Ascending aorta (tissue), 2 donors: ENCODE measurements at places on chromosomes 12 and 14.

DNA sequence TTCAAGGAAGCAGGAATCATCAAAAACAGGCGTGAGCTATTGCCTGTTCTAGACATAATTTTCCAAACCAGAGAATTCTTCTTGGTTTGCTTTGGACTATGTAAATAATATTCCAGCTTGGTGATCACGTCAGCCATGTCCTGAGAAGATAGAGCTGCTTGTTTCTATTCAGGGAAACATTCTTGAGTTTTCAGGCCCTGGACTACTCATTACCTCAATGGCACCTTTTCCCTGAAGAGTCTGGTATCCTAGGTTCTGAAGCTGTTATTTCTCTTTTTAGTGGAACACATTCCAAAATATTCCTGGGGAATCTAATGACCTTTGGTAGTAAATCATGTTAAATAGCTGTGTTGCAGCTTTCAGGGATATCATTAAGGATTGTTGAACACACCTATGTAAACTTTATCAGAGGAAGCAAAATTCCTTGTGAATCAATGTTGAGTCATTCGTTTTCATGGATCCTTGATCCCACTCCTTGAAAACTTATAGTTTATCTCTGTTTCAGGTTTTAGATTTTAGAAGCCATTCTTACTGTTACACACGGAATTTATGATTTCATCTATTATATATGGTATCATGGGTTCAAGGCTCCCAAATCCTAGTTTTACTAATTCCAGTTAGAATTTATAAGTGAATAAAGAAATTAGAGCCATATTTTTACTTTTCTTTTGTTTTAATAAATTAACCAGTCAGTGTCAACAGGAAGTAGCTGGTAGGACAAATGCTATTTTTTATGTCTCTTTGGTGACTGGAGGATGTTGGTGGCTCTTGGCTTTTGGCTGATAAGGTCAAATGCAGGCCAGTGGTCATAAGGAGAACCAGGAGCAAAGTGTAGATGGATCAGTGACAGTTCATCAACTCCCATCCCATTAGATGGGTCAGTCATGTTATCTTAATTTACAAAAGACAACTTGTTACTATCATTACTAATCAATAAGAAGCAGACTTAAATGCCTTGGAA lies 380.1 kb downstream of the ZFP36L1 start:
- DNase-seq = no peak

DNA sequence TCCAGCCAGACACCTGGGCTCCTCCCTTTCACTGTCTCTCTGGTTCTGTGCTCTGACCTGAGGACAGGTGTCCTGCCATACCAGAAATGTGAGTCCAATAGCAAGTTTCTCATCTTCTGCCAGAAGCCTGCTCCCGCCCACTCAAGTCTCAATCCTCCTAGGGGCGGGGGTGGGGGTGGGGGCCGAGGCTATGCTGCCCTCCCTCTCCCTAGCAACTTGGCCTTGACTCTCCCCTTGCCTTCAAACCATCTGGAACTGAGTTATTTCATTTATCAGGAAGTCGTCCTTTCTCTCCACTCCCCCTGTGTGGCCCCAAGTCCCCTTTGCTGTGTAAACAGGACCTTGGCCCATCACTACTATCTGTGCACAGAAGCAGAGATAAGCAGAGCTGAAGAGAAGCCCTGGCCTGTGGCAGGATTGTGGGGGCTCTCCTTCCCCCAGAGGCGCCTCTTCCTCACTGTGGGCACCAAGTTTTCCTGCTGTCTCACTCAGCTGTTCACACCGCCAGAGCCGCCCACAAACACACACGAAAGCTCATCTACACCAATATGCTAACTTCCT lies 117.1 kb downstream of the DPF3 start:
- no peak for DNase-seq

DNA sequence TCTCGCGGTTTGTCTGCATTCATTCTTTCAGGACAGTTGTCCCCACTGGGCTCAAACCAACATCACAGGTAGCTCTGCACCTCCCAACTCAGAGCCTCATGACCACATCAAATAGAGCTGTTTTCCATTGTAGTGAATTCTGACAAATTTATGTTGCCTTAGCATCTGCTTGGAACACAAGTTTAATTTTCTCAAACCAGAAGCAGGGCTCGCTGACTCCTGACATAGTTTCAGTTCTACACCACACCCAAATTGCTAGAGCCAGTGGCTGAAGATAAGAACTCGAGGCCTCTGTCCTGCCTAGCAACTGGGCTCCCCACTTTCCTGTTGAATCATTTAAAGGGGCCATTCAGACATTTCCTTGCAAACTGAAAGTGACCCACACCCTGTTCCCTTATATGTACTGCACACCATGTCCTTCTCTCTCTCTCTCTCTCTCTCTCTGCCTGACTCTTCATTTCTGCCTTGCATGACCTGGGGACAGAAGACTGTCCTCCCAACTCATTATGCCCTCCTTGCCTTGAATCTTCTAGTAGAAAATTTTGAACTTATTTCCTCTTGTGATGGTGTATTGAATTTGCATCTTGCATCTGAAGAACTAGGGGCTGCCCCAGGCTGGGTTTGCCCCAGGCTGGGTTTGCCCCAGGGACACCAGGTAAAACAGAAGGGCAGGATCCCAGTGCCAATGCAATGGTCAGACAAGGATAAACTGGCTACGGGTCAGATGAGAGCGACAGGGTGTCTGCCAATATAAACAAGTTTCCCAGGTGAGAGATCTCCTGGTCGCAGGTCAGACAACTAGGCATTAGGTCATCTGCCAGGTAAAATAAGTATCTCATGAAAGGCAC lies 9.7 kb upstream of the WSCD2 start:
- no peak for DNase-seq

DNA sequence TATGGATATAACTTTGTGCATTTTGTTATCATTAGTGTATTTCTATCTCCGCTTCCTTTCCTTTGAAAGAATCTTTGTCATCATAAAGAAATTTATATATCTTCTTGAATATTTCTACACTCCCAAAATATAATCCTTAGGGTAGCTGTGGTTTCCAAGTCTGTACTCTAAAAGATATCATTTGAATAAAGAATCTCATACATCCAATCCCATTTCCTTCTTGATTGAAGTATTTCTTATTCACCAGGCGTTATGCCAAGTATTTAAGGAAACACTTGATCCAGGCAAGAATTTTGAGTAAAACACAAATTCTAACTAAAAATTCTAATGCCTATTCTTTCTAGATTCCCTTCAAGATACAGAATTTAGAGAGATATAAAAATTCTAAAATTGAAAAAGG lies 821.8 kb downstream of the GALC start:
- DNase-seq = no peak

DNA sequence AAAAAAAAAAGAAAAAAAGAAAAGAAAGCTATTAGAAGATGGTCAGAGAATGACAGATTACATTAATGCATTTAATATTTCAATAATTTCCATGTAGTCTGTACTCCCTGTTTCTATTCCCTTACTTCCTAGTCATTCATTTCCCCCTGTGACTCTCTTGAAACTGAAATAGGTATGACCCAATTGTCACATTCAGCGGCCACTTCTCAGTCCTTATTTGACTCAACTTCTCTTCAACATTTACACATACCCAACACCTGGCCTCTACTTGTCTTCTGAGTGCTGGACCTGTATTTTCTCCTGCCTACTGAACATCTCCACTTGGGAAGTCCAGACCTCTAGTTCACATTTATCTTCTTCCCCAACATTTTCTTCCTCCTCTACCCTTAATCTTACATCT lies 7.2 kb downstream of the EEA1 start:
- DNase-seq = no peak

DNA sequence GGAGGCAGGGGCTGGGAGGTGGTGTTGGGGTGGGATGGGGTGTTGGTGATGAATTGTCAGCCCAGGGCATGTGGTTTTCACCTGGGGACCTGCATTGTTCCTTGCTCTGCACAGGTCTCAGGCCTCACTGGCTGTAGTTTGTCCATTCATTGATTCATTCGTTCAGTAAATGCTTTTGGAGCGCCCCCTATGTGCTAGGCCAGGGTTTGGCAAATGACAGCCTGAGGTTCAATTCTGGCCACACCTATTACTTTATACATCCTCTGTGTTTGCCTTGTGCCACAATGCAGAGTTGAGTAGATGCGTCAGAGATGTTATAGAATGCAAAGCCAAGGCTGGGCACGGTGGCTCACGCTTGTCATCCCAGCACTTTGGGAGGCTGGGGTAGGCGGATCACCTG lies 4.7 kb downstream of the ADCK1 start:
- DNase-seq = no peak

DNA sequence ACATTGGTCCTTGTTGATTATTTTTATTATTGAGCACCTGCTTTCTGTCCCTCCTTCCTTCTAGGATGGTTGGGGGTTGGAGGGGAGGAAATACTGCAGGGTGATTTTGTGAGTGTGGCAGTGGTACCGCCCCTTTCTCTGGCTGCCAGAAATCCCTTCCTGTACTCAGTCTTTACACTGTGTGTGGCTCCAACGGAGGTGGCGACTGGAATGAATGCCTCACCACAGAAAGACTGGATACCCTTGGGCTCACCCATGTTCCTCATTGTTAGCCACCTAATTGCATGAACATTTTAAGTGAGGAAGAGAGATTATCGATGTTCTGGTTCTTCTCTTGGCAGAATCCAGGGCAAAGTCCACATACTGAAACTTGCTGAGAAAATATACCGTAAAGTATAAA lies 272.0 kb upstream of the E2F7 start:
- DNase-seq = no peak

- DNase-seq = no peak
Observed at GRCh38 chr12:121490401-121491281, 90.2 kb downstream of the KDM2B start.

DNA sequence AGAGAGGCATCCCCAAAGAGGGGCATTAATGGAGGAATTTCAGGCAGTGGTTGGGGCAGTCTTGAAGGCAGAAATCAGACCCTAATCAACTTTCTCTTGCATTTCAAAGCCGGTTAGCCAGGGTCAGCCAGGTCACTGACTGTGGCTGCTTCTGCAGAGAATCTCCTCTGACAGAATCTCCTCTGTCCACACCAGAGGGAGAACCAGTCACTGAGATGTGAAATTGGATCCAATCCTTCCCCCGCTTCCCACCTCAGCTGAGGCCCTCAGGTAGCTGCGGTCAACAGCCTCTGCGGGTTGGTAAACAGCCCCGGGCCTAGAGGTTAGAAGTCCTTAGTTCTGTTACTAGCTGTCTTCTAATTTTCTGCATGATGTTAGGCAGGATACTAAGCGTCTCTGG lies 39.8 kb upstream of the NUAK1 start:
- no peak for DNase-seq

DNA sequence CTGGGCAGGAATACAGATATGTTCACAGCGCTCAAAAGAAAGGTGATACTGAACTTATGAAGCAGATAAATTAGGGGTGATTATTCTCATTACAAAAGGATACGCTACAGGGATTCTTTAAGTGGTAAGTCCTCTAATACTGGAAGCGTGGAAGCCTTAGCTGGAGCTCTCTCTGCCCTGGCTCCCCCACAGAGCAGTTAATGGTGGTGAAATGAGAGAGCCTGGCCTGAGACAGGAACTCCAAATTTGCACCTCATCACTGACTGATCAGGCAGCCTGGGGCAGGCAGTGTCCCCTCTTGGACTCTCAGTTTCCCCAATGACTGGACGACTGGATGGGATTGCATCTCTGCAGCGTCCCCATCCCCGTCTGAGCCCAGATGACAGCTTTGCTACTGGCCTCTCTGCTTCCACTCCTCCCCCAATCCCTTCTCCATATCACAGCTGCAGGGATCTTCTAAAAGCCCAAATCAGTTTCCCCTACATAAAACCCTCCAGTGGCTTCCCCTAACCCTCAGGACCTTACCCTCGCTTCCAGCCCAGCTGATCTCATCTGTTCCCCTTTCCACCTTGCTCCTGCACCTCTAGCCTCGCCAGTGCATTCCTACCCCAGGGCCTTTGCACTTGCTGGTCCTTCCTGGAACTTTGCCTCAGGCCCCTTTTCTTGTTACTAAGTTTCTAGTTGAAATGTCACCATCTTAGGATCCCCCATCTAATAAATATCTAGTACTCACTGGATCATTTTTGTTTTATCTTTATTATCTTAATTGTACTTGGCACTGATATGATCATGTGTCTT lies 171.7 kb upstream of the LHX5 start:
- DNase-seq = no peak

- no peak for DNase-seq
Observed at GRCh38 chr14:61479746-61480502, 158.5 kb downstream of the PRKCH start.

DNA sequence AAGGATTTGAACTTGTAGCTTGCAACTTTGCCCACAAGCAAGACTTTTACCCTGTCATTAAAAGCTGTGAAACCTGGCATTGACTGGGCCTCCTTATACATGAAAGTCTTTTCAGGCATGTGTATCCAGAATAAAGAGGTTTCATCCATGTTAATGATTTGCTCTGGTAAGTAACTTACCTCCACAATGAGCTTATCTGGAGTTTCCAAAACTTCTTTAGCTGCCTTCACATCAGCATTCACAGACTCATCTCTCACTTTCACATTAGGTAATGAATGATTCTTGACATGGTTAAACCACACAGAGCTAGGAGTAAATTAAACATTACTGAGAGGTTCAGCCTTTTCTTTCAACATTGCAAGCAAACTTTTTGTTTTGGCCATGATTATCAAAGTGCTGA lies 234.4 kb upstream of the CLEC14A start:
- DNase-seq = no peak

GRCh38 chr12:102305486-102305885 lies 107.9 kb upstream of the PMCH start:
- no peak for DNase-seq

DNA sequence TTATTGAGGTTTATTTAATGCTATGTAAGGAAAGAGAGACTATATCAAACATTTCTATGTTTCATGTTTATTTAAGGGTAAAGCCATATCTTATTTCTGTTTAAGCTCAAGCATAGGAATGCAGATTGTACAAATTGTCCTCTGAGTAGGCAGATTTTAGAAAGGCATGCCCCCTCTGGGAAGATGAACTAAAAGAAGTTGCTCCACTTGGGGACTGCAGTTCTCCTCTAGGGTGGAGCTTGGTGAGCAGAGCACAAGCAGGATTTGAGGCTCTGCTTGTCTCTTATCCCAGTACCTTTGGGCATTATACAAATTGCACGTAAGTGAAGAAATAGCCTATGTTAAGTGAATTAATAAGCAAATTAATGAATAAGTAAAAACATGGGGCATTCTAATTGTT lies 96.2 kb upstream of the PDE3A start:
- DNase-seq = no peak

DNA sequence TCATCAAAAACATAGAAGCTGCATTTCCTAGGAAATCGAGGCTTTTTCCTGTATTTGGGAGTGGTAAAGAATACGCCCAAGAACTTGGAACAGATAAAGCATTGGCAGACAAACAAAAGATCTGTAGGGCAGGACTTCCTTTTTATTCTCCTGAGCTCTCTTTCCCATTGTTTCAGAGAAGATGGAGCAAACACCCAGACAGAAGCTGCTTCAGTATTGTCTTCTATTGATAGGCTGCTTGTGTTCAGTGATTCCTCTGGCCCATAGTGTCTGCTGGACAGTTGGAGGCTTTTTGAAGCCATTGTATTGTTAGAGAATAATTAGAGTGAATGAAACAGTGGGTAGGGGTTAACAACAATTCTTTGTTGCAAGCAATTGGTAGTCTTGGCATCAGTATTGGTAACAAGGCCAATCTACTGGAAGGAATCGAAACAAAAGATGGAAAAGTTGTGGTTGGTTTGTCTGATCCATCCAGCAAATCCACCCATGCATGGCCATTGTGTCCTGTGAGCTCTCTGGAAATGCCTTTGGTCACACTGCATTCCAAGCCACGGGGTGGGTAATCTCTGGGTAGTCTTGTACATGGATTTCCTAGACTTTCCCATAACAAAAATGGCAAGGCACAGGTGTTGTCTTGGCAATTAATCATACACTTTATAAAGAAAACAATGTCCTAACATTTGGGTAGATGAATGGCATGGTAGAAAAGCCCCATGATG lies 424.8 kb downstream of the RAD51B start:
- no peak for DNase-seq
